ENCODE measurements at places on chromosomes 7 and 10. TPM values are rescaled to one million over a fixed set of nuclear protein-coding genes. Genes with fewer than 3 reads are reported as not detected.

Gene AKR1C8
- total RNA-seq: not detected

Gene PVRIG
- not detected for total RNA-seq

Gene TMEM236
- under 0.01 TPM for total RNA-seq

Gene ZNF316
- total RNA-seq: 18.4 TPM

Gene GIGYF1
- total RNA-seq: 17.0 TPM

Gene TDRD1
- 0.25 TPM for total RNA-seq

Gene GDF2
- total RNA-seq: not detected

Gene FKBP6
- 0.25 TPM for total RNA-seq

Gene SLC26A4
- total RNA-seq: 3.4 TPM

Gene SUPV3L1
- 29.0 TPM for total RNA-seq

Gene MNX1
- not detected for total RNA-seq

Gene ARMH3
- total RNA-seq: 17.0 TPM

Gene PLAC9
- 1.7 TPM for total RNA-seq

Gene CFAP70
- total RNA-seq: 0.49 TPM

Gene NACAD
- 8.9 TPM for total RNA-seq

Gene TRIM8
- total RNA-seq: 27.0 TPM

Gene RGR
- 0.49 TPM for total RNA-seq

Gene ODAD2
- 1.5 TPM for total RNA-seq

Gene SCART1
- total RNA-seq: 0.49 TPM

Gene LFNG
- 6.6 TPM for total RNA-seq

Gene TMEM26
- total RNA-seq: 0.25 TPM

Gene IFIT1B
- total RNA-seq: 0.49 TPM

Gene LLCFC1
- total RNA-seq: not detected

Gene SORBS1
- total RNA-seq: 101 TPM

Gene IL6
- total RNA-seq: not detected

Gene MOGAT3
- not detected for total RNA-seq

Gene LEP
- total RNA-seq: not detected

Gene WDR86
- 51.1 TPM for total RNA-seq

Gene IGFBP1
- total RNA-seq: 0.25 TPM

Gene KCNH2
- total RNA-seq: 6.4 TPM

Gene MKX
- 0.49 TPM for total RNA-seq

Gene UNC5B
- total RNA-seq: 4.2 TPM

Gene SPDYE2B
- not detected for total RNA-seq

Gene STOX1
- 6.4 TPM for total RNA-seq

Gene ANKRD30A
- not detected for total RNA-seq

Gene UPK3B
- total RNA-seq: 0.98 TPM

Gene RADIL
- 3.7 TPM for total RNA-seq

Gene DLX5
- 3.4 TPM for total RNA-seq

Gene TMEM273
- total RNA-seq: 1.2 TPM

Gene SUMF2
- 35.7 TPM for total RNA-seq

Gene RHOBTB1
- 27.5 TPM for total RNA-seq

Gene CALY
- 13.3 TPM for total RNA-seq

Gene ANKRD1
- not detected for total RNA-seq

Gene ZYX
- total RNA-seq: 10.6 TPM

Gene DNAJB9
- total RNA-seq: 25.8 TPM

Gene SEMA4G
- 14.8 TPM for total RNA-seq

Gene SLC18A2
- total RNA-seq: under 0.01 TPM

Gene PDZD7
- total RNA-seq: 3.2 TPM

Gene VAX1
- total RNA-seq: 1.7 TPM

Gene AKR1E2
- 25.6 TPM for total RNA-seq

Gene OR2A1
- under 0.01 TPM for total RNA-seq

Gene AGR3
- total RNA-seq: not detected

Gene OPN1SW
- total RNA-seq: not detected

Gene ABCB1
- 7.4 TPM for total RNA-seq

Gene SPDYE9
- total RNA-seq: 0.49 TPM

All from temporal lobe (tissue), 4 donors.